ENCODE measurements at places on chromosomes 16 and 17.
A peak's percentile ranks its signal among the peaks of the same experiment; 100 is the strongest.

GRCh38 chr17:80603396-80603795 lies 58.8 kb downstream of the RPTOR start:
- DNase-seq: no peak

DNA sequence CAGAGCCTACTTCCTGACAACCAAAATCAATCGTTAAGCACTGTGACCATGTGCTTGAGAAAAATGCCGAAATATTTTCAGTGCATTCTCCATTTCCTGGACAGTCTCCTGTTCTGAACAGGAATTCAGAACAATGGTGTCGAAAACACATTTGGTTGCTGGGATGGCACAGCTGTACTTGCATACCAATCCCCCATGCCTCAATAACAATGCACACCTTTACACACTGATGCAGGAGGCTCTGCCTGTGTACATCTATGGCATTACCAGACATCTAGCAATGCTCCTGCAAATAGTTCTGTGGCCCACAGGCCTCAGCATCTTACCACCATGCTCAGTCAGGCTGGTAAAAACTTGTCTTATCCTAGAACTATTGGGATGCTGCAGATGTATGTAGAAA lies 6.2 kb downstream of the CHTF8 start:
- no peak for DNase-seq

DNA sequence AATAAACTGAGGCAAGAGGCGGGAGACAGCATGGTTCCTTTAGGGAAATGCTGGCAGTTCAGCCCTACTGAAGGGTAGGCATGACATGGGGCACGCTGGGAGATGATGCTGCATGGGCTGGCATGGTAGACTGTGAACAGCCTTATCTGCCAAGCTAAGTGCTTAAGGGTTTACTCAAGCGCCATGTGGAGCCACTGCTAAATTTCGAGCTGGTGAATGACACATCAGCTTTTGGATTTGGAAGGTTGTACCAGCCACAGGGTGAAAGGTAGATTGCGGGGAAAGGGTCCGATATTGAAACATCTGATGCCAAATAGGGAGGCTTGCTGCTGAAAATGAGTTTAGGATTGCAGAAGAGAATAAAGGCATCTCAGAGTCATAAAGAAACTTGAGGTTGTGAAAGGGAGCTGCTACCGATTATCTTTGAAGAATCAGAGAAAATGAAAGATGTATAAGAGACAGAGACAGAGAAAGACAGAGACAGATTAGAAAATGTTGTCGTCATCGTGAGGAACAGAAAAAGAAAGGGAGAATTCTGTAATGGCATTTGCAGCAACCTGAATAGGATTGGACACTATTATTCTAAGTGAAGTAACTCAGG lies 16.3 kb downstream of the PIK3R5 start:
- DNase-seq: no peak

DNA sequence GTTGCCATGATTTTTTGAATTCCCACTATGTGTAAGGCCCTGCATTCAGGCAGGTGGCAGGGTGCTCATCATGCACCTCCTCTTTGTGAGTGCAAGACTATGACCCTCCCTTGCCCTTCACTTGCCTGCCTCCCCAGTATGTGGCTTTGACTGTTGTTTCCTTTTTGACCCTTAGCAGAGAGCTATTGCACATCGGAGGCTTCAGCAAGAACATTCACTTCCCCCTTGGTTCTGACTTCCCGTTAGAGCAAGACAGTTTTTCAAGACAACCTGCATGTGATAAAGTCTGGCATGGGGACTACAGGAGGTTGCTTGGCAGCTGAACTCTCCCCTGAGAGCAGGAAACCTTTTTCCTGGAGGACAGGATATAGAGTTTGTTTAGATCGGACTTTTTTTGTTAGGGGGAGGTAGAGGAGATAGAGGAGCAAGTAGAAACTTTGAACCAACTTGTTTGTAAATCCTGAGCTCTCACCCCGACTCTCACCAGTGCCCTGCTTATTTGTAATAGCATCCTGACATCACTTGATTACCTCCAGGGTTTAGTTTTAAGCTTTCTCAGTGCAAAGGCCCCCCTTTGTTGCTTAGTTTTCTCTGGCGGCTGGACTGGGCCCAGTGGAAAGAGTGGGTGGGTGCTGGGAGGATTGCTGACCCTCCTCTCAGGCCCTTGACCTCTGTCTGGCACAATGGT lies 34.3 kb downstream of the LIMD2 start:
- DNase-seq: no peak

DNA sequence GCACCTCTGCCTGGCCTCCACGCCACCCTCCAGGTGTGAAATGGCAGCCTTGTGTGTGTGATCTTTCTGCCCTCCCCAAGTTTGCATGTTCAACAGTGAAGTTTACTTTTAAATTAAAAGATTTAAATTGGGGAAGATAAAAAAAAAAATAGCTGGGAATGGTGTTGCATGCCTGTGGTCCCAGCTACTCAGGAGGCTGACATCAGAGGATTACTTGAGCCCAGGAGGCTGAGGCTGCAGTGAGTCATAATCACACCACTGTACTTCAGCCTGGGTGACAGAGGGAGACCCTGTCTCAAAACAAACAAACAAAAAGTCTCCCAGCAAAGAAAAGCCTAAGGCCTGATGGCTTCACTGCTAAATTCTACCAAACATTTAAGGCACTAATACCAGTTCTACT lies 35.4 kb upstream of the RNF43 start:
- DNase-seq: no peak

DNA sequence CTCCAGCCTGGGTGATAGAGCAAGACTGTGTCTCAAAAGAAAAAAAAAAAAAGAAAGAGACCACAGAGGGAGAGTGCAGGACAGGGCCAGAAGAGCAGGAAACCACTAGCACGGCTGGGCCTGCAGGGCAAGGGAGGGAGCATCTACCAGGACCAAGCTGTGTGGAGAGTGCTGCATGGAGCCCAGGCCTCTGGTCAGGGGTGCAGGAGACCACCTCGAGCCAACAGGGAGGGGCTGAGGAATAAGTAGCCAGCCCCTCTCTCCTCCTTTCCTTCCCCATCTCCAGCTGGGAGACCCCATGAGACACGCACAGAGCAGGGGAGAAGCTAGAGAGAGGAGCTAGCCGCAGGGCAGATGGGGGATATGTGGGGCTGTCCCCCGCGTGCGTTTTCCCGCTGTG lies 67.0 kb upstream of the DNAH17 start:
- no peak for DNase-seq

- DNase-seq: no peak
These were observed 194.7 kb downstream of the SPECC1 start for GRCh38 chr17:20203761-20204263.

DNA sequence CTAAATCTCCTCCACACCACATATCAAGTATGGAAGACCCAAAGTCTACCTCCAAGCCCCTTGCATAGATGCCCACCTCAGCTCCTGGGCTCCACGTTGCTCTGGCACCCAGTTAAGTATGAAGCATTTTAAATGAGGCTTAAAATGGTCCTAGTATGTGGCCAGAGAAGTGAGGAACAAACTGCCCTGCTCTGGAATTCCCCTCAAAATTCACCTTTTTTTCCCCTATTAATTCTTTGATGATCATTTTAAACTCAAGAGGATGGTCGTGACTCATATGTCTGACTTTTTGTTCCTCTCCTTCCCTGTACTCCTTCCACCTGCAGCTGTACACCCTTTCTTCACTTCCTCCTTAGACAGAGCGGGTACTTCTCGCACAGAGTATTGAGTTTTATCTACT lies 234.5 kb upstream of the MYOCD start:
- no peak for DNase-seq

- no peak for DNase-seq
These were observed 176.4 kb downstream of the SHISA9 start for GRCh38 chr16:13077816-13078215.

GRCh38 chr17:3692346-3692745 lies 3.6 kb downstream of the P2RX5 start:
- no peak for DNase-seq

GRCh38 chr17:17805575-17805974 lies 31.2 kb downstream of the SREBF1 start:
- DNase-seq: no peak

GRCh38 chr16:76931186-76931585 lies 259.8 kb upstream of the MON1B start:
- DNase-seq: no peak

DNA sequence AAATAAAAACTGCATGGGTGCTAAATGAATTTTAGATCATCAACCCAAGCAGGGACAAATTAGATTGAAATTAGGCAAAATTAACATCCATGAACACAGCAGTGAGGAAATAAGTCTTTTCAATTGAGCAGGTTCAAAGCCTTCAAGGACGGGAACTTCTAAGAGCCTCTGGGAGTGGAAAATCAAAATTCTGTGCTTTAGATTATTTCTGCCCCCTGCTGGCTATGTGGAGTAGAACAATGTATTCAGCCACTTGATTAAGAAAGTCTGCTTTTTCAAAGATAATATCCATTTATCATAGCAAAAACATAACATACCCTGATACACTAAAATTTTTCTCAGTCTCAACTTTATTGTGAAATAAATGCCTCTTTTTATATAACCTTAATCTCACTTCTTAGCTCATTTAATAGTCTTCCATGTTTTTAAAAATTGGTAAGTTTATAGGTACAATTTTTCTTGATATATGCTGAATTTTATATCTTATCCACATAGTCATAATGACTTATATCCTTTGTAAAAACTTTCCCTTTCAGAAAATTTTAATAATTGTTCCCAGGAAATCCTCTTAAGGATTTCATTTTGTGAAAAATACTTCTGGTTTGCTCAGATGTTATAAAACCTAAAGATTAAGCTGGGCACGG lies 28.1 kb upstream of the NOL11 start:
- DNase-seq: peak; percentile 62

DNA sequence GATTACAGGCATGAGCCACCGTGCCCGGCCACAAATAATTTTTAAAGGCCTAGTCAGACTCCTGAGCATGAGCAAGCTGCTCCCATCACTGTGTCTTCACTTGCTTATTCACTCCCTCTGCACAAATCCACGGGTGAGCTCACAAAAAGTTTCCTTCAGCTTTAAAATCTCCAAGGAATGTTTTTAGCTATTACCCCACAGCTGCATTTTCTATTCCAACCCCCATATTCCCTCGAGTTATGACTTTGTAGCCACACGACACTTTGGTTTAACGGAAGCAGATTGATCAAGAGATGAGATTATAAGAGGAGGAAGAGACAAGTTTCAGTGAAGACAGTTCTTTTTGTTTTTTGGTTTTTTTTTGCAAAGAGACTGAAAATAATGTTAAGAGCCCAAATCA lies 49.1 kb upstream of the SLC25A19 start:
- no peak for DNase-seq

DNA sequence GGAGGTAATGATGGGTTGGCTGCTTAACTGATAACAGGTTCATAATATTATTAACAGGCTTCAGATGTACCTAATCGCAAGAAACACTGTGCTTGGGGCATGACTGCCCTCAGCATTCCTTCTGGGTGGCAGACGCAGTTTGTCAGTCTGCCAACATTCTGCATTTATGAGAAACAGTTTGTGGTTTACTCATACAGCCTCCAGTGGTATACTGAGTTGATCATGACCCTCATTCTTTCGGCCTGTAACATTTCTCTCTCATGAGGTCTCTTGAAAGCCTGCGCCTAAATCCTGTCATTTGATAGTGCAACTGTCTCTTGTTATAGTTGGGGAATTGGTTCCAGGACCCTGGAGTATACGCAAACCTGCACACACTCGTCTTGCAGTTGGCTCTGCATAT lies 4.9 kb upstream of the RUSF1 start:
- DNase-seq: no peak

- DNase-seq: no peak
These were observed 250.6 kb upstream of the ZFHX3 start for GRCh38 chr16:73298562-73298961.

GRCh38 chr16:11560701-11561453 lies 25.8 kb downstream of the LITAF start:
- no peak for DNase-seq

- no peak for DNase-seq
These were observed 6.4 kb upstream of the ZNF750 start for GRCh38 chr17:82846061-82846691.
